ENCODE measurements at places on chromosomes 3 and 15.

- no peak for DNase-seq
These were observed 132.1 kb downstream of the DOCK3 start for GRCh38 chr3:50806806-50807205.

- no peak for DNase-seq
These were observed 17.0 kb downstream of the CA12 start for GRCh38 chr15:63364399-63365272.

GRCh38 chr3:3610581-3611298 lies 188.5 kb upstream of the LRRN1 start:
- no peak for DNase-seq

- DNase-seq = no peak
These were observed 14.0 kb downstream of the ZNF619 start for GRCh38 chr3:40490916-40491315.

DNA sequence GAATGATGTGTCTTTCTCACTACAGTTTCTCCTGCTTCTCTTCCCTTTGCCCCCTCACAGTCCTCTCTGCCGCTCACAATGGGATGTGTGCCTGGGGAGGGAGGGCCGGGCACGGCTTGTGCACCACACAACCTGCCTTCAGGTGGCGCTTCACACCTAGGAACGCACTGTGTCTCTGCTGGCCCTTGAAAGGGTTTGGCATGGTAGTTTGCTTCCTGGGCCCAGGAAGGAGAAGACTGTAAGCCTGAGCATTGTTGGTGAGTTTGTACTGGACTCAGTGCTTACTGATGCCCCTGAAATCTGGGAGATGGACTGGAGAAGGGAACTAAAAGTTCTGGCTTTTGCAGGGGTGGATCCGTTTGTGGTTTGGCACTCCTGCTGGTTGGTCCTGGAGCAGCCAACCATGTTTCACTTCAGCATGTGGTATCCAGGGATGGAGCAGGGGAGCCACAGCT lies 9.2 kb downstream of the ALPK3 start:
- peak; percentile 36 for DNase-seq

DNA sequence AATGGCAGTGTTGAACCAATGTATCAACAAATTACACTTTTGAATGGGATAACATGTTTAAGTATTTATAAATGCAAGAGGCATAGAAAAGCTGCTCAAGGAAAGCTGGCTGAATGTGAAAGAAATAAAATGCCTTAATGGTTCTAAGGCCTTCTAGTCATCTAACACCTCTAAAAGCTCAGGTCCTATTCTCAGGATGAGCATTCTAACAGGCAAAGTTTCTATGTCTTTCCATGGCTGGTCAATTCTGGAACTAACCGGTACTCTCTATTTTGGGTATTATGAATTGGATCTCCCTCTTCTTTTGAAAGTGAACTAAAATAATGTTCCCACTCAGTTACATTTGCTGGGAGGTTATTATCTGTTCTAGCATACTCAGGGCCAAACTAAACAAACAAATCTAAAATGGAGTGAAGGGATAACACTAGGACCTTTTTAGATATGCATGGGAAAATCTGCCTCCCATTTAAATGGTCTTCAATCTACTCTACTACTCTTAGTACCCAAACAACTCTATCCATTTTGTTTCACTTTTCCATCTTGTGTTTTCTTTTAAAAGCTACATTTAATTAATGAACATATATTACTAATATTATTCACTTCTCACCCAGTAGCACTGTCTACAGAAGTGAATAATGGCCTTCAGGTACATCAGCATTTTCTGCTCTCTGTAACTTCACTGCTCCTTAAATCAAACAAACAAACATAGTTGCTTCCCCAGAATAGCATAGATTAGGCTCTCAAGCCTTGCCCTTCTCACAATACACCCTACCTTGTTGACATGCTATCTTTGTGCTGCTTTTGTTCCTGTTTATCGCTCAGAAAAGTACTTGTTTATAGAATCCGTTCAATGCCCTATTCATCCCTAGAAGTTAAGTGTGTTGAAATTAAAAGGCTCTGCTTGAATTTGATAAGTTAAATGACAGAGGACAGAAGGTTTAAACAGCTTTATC lies 46.4 kb downstream of the CBLB start:
- DNase-seq = no peak

- DNase-seq = peak; percentile 82
These were observed 55.2 kb downstream of the KCNAB1 start for GRCh38 chr3:156175570-156175969.

DNA sequence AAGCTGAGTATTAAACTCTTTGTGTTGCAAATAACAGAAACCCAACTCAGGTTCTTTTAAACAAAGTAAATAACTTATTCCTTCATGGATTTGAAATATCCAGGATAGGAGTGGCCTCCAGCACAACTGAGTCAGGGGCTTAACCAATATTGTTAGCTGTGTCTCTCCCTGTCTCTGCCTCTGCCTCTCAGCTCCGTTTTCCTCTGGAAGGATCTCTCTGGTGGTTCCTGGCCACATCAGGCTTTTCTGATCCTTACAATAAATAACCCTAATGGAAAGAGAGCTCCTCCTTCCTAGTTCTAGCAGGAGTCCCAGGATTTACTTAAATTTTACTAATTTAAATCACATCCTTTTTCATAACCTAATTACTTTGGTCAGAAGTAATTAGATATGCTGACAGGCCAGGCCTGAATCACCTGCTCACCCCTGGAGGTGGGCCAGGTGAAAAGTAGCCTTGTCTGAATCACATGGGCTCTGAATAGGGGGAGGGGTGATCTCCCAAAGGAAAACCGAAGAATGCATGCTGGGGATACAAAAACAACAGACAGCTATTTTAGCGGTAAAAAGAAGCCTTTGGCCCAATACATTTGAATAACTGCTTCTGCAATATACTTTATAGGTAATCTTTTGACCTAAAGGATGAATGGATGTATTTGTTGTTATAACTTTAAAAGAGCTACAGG lies 75.4 kb downstream of the REC114 start:
- DNase-seq = no peak

DNA sequence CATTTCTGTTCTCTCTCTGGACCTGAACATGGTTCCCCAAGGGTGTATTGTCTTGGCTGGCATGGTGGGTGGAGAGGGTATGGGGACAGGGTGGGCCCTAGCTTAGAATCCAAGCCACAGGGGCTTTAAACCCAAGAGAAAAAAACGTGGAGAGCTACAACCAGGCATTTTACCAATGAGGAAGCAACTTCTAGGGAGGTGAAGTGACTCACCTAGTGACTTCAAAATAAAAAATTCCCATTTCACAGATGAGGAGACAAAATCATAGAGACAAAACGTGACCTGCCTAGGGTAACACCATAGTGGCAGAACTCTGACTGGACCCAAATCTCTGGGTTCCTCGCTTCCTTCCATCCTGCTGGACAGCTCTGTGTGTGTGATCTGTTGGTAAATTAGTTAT lies 216.8 kb downstream of the RPLP1 start:
- no peak for DNase-seq

DNA sequence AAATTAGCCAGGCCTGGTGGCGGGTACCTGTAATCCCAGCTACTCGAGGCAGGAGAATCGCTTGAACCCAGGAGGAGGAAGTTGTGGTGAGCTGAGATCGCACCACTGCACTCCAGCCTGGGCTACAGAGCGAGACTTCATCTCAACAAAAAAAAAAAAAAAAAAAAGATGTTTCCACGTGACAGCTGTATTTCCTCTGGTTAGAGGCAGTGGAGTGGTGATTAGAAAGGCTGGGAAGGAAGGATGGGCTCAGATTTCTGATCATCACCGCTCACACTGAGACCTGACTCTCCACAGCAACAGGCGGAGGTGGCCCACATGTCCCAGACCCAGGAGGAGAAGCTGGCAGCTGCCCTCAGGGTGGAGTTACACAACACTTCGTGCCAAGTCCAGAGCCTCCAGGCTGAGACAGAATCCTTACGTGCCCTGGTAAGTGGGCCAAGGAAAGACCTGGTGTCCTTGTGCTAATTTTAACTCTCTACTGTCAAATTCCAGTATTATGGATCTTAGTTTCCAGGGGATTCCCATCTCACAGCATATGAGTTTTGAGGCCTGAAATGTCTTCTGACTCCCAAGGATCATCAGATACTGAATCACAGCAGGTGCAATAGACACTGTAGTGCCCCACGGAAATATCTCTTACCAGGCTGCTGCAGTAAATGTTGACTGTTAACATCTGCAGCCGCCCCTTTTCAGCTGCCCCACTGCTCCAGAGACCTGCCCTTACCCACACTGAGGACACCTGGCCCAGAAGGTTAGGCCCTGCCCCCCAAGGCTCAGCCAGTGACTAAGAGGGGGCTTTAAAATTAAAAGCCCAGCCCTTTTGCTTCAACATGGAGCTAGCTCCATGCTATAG lies 66.9 kb downstream of the BFSP2 start:
- no peak for DNase-seq

GRCh38 chr15:90015294-90015693 lies 14.2 kb downstream of the ZNF710 start:
- no peak for DNase-seq

GRCh38 chr3:10474275-10474646 lies 31.1 kb downstream of the ATP2B2 start:
- no peak for DNase-seq

DNA sequence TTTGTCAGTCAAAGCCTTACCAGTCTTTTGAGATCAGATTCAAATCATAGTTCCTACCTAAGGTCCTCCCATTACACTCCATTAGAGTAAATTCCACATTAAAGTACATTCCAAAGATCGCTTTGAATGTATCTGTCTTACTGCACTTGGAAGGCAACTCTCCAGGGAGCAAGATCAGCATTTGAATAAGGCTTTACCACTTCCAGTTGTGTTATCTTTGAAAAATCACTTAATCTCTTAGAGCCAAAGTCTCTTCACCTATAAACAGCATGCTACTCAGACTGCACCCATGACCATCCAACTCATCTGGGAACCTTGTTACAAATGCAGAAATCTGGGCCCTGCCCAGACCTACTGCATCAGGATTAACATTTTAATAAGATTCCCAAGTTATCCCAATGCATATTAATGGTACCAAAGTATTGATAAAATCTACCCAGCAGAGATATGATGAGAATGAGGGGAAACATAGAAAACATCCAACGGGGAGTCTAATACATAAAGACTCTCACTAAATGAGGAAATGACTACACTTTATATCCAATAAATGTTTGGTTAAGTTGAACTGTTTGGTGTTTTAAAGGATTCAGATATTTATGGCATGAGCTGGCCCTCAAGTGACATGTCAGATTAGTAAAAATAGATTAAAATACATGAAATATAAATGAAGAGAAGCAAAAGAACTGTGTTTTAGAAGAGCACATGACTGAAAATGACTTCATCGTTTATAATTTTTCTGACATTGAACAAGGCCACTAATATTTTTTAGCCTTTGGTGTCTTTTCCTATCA lies 75.9 kb downstream of the TNIK start:
- DNase-seq = no peak

DNA sequence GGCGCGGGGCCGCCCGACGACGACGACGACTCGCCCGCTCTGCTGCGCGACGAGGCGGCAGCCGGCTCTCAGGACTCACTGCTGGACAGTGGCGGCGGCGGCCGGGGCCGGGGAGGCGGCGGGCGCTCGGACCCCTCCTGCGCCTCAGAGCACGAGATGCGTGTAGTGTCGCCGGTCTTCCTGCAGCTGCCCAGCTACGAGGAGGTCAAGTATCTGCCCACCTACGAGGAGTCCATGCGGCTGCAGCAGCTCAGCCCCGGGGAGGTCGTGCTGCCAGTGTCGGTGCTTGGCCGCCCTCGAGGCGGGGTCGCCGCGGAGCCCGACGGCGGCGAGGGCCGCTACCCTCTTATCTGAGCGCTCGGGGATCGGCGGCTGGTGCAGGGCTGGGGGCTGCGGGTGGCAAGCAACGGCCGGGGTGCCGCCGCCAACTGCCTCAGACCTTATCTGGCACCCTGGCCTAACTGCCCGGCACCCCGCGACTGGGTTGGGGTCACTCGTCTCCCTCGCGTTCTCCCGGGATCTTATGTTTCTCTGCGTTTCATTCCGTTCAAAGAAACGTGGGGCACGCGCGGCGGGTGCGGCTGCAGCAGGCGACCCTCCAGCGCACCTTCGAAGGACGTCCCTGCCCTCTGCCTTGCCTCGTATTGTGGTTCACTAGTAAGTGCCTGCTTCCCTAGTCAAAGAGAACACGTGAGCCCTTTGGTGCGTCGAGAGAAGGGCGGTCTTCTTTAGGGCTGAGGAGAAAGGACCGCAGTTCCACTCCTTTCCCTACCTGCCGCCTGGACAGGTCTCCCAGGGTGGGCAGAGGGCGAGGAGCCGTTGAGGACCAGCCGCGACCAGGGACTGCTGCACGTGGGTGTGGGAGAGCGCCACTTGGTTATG lies 1.0 kb downstream of the C3orf80 start:
- DNase-seq = peak; percentile 22

- peak; percentile 64 for DNase-seq
These were observed 9.9 kb downstream of the RARB start for GRCh38 chr3:25437953-25438352.

DNA sequence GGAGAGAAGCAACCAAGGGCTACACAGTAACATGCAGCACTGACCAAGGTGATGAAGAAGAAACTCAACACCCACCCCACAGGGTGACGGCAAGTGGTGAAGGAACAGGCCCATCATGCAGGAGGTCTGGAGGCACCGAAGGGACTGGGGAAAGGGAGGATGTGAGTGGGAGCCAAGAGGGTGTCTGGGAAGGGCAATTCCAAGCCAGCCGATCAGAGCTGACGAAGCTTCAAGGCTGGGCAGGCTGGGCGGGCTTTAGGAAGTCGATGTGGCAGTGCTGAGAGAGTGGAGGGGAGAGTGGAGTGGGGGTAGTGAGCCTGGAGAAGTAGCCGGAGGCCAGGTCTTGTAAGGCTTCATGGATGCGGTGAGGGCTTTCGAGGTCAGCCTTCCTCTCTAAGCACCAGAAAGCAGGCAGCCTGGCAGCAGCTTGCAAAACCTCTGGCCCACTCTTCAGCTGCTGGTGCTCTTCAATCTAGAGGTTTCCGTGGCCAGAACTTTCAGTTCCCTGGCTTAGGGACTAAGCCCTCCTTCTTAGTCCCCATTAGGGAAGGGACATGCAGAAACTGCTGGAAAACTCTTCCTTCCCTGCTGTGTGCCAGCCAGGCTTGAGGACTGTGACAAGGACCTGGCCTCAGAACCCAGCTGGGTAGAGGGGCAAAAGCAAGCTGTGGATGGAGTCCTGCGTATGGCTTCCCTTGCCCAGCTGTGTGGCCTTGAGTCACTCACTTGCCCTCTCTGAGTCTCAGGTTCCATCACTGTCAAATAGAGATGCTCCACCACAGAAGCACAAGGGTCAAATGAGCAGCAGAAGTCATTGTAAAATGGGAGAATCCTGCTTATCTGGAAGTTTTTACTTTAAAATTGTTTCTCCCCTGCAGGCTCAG lies 72.1 kb downstream of the TLE3 start:
- DNase-seq = peak; percentile 88

DNA sequence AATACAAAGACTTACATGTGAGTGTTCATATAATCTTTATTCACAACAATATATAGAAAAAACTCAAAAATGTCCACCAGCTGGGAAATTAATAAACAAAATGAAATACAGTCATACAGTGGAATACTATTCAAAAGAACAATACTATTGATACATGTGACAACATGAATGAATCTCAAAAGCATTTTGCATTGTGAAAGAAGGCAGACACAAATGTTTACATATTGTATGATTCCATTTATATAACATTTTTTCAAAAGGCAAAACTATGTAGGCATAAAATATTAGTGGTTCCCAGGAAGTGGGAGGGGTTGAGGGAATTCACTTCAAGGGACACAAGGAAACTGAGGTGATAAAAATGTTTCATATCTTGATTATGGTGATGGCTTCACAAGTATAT lies 303.2 kb downstream of the CTNNB1 start:
- no peak for DNase-seq
